ENCODE measurements at places on chromosomes 7 and 10. TPM values are rescaled to one million over a fixed set of nuclear protein-coding genes. Genes with fewer than 3 reads are reported as not detected.

PIK3AP1 gene
- total RNA-seq, result 1.3 TPM

- no peak for DNase-seq
Measured at GRCh38 chr10:11397077-11397965, 214.1 kb downstream of the USP6NL start.

DNA sequence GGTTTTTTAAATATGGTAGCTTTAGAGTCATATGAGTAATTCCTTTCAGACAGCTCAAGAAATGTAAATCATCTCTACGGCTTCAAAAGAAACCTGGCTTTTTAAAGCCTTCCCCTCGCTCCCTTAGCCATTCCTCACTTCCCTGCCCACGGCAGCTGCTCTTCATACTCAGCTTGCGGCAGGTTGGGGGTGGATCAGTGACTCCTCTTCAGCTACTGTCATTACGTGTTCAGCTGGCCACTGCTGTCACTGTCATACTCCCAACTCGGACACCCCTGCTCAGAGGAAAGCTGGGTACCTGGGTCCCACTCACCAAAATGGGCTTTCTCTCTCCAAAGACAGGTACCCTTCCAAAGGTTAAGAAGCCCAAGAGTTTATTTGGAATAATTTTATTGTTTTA is 6.6 kb downstream of the YWHAG start:
- DNase-seq, result no peak

UPK3BL2 gene
- total RNA-seq, result 11.7 TPM

AZGP1 gene
- total RNA-seq, result not detected

TET1 gene
- total RNA-seq, result 2.8 TPM

SPDYE6 gene
- total RNA-seq, result not detected

LLCFC1 gene
- total RNA-seq, result not detected

DNA sequence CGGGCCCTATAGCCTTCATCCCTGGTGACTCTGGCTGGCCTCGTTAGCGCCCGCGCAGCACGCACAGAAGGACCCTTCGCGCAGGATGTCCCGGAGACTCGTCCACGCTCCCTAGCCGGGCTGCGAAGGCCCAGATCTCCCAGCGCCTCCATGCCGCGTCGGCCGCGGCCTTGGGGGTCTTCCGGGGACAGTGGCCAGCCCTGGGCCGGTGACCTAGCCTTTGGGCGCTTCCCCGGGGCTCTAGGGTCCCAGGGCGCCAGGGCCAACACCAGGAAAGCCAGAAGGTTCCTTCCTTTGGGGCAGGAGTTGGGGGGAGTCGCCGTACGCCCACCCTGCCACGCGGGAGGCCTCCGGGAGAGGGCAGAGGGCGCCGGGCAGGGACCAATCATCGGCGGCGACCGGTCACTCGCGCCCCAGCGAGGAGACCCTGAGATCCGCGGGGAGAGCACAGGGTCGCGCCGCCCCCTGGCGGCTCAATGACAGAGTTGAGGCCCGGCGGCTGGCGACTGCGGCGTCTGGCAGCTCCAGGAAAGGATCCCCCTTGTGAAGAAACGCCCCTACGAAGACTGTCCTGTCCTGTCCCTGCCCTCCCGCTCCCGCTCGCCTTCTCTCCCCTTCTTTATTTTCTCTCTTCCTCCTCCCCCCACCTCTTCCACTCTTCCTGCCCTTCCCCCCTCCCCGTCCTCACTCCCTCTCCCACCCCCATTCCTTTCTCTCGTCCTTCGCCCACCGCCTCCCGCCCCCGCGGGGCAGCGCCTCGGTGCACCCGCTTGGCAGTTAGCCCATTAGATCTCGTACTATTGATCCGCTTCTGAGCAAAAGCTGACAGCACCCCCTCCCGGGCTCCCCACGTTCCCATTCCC is 62.3 kb upstream of the LBX1 start:
- DNase-seq, result peak; percentile 31

- no peak for DNase-seq
Measured at GRCh38 chr7:115682507-115682906, 348.1 kb downstream of the TFEC start.

DNA sequence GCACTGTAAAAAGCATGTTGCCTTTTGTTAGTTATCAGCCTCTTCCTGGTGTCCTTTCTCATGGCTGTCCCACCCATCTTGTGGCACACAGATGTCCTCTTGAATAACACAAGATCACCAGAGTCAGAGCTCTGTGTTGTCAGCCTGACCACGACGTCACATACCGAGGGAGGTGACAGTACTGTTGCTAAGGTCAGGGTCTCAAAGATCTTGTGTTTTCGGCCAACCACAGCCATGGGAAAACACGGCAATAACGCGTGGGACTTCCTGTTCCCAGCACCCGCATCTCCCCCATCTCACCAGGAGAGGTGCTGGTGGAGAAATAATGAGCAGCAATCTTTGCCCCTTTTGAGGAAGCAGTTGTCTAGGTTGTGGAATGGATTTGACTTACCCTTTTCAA is 40.4 kb downstream of the NPVF start:
- DNase-seq, result no peak

GRCh38 chr10:88592381-88592780 is 5.8 kb downstream of the LIPJ start:
- DNase-seq, result no peak

DNA sequence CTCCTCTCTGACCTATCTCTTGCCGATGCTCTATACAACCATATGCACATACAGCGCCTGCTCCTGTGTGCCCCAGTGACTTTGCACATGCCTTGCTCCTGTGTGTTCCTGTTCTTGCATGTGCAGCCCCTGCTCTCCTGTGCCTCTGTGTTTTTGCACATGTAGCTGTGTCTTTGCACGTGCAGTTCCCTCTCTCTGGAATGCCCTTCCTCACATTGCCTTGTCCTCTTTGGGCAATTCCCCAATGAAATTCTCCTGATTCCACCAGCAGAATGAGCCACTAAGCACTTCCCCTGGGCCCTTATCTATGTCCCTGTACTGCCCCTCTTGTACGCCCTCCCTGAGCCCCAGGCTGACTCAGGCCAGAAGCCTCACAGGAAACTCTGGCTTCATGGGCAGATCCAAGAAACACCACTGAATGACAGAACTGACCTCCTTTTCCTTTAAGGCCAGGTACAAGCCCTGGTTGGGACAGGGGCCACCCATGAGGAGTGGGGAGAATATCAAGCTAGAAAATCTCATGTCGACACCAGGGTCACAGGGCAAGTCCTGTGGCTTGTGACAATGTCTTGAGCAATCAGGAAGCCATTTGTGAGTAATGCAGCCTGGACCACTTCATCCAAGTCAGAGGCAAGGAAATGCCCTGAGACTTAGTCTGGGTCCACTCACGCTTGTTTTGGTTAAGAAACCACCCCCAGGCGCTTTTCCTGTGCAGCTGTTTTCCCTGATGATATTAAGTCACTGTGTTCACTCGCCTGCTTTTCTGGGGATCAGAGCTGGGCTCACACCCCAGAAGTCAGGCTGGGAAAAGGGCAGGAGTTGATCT is 1.9 kb upstream of the ARHGAP22 start:
- DNase-seq, result no peak

DNA sequence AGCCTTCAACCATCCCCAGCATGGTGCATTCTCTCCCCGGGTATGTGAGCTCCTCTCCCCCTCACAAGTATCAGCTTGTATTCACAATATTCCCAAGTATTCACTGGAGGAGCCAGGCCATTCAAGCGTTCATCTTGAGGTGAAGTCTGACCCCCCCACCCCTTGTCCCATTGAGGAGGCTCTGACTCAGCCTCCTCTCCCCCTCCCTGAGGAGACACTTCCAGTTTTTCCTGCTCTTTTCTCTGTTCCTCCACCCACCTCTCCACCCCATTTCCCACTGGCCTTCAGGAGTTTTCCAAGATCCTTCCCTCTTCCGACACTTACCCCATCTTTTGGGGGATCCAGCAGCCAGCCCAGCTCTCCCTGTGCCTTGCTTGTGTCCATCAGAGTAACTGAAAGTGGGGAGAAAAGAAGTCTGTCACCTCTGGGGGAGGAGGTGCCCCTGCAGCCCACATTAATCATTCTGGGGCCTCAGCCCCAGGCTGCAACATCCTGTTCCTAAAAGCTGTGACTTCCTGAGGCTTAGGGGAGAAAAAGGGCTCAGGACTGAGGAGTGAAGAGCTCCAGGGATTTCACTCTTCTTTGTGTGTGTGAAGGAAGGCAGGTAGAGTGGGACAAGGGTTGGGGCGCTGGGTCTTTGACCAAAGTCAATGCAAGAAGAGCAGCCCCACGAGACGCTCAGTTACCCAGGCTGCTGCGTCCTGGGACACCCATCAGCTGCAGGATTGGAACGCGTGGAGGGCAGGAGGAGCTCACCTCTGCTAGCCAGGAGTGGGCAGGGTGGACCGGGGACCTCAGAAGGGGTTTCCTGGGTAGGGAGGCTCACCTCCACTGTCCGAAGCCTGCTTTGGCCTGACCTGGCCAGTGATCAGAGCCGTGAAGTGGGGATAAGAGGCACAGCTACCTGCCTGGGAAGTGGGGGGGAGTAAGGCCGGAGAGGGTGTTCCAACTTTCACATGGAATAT is 1.1 kb downstream of the EPHA1 start:
- DNase-seq, result no peak

STYXL1 gene
- total RNA-seq, result 102 TPM

DLX6 gene
- 0.17 TPM for total RNA-seq
